ENCODE measurements at places on chromosomes 2 and 18. TPM values are rescaled to one million over a fixed set of nuclear protein-coding genes. Genes with fewer than 3 reads are reported as not detected.
A peak's percentile ranks its signal among the peaks of the same experiment; 100 is the strongest.

- no peak for DNase-seq
Measured at GRCh38 chr2:8144785-8145184, 537.1 kb upstream of the ID2 start.

- DNase-seq: no peak
Measured at GRCh38 chr2:36381993-36382392, 26.4 kb downstream of the CRIM1 start.

DNA sequence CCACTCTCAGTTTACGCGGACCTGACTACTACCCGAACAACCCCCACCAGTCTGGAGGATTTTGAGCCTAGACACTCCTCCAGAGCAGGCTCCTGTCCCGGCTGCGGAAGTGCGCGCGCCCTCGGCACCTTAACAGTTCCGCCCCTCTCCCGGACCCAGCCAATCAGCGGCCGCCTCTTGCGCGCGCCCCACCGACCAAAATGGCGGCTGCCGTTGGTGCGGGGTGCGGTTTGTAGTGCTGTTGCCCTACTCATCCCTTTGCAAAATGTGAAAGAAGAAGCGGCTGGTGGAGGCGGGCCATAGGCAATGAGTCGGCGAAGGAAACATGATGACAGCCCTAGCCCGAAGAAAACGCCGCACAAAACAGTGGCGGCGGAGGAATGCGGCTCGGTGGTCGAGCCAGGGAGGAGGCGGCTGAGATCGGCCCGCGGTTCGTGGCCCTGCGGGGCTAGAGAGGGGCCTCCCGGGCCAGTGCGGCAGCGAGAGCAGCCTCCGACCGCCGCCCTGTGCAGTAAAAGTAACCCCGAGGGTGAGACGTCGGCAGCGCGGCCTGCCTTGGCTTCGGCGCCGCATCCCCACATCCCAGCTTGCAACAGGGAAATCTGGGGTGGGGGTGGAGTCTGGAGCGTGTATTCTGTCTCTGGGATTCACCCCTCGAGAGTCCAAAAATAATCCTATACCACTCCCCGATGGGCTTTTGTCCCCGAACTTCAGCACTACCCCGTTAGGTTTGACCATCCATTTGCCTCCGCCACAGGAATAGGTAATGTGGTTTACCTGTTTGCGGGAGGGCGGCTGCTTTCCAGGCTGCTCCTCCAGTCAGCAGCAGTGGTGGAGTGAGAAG, at the start of gene ETAA1:
TSS of gene ETAA1 (plus strand) at position 191 of the 844 bp plus-strand sequence. CDS start at position 307, 116 bp downstream.
- DNase-seq: peak; percentile 97

GRCh38 chr2:127046579-127046978, 60.4 kb downstream of the BIN1 start:
- no peak for DNase-seq

GRCh38 chr2:236994361-236994760, 91.3 kb upstream of the COPS8 start:
- DNase-seq: no peak

- no peak for DNase-seq
Measured at GRCh38 chr2:216583147-216583546, 50.1 kb upstream of the IGFBP2 start.

DNA sequence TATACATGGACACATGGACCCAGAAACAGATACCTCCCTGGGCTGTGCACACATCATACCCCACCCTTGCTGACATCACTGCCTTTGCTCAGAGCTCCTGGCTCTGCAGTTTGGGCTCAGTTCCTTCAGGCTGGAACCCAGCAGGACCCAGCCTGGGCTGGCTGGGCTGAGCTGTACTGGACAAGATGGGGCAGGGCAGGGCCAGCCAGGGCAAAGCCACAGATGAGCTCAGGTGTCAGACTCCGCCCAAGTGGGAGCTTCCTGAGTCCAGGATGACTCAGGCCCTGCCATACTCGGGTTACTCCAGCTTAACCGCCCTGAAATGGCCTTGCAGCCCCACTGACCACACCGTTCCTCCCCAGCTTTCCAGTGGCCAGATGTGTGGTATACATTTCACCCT, 284.9 kb downstream of the OSR1 start:
- no peak for DNase-seq

DNA sequence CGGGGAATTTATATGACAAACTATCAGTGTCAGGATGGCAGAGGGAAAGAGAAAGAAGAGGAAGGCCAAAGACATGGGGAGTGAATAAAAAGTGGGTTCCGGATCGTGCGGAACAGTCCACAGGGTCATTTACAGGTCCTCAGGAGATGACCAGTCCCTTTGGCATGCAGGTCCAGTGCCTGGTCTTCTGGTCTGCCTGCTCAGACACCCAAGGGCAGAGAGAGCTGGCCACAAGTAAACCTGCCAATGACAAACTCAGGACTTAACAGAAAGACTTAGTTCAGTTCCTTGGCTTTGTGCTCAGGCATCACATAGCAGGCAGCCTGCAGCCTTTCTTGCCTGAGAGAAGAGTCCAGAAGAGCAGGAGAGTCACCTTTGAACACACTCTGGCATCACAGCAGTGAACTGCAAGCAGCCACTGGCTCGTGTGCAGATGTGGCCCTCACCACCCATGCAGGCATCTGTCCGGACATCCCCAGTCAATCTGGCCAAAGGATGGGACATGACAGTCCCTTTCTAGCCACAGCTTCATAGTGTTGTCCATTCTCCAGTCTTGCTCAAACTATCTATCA, 14.0 kb downstream of the TMEM127 start:
- peak; percentile 71 for DNase-seq

GRCh38 chr2:182636699-182637098, 79.4 kb upstream of the DNAJC10 start:
- no peak for DNase-seq

- no peak for DNase-seq
Measured at GRCh38 chr18:9825571-9826073, 60.2 kb upstream of the TXNDC2 start.

DNA sequence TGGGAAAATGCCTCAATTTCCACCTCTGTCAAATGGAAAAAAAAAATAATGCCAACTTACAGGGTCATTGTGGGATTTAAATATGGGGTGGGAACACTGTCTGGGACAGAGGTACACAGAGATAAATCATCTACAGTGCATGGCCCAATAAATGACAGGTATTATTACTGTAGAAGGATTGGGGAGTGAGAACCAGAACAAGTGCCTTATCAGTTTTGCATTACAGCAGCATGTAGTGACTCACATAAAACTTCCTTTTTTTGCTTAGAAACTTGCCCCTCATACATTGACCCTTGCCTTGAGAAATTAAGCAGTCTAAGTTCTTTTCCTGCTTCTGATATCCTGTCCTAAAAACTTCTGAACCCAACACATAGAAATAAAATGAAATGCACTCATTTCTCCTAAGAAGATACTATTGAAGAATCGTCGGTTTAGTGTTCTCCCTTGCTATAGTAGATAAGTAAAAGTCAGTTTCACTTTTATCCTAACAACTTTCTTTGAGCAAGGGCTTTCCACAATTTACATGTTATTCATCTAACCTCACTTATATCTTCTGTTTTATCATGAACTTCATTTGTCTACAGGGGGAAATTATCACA, 121.0 kb upstream of the HAAO start:
- DNase-seq: no peak

DNA sequence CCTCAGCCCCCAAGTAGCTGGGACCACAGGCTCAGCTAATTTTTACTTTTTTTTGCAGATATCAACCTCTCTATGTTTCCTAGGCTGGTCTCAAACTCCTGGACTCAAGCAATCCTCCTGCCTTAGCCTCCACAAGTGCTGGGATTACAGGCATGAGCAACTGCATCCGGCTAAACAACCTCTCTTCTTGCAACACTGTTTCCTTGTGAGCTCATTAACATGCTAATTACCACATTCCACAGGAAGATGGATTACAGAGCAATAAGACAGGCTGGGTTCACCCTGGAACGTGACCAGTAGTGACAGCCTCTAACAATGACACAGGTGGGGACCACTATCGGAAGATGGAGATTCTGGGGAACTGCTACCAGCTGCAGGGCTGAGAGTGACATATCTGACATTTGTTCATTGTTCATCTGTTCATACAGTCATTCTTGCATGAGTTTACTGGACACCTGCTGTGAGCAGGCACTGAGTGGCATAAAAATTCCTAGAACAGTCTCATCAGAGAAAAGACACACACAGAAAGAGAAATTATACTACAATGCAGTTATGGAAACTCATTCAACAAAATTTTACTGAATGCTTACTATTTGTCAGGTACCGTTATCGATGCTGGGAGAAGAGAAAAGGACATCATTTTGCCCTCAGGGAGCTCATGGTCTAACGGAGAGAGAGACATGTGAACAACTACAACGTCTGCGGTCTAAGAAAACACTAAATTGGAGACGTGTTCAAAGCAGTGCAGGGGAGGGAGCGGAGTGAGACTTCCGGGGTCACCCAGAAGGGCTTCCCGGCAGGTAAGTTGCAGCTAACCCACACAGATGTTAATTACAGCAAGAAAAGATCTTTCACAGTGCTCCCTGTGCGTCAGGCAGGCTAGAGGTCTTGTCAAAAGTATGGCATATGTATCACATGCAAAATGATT, 37.6 kb downstream of the PROC start:
- no peak for DNase-seq

DNA sequence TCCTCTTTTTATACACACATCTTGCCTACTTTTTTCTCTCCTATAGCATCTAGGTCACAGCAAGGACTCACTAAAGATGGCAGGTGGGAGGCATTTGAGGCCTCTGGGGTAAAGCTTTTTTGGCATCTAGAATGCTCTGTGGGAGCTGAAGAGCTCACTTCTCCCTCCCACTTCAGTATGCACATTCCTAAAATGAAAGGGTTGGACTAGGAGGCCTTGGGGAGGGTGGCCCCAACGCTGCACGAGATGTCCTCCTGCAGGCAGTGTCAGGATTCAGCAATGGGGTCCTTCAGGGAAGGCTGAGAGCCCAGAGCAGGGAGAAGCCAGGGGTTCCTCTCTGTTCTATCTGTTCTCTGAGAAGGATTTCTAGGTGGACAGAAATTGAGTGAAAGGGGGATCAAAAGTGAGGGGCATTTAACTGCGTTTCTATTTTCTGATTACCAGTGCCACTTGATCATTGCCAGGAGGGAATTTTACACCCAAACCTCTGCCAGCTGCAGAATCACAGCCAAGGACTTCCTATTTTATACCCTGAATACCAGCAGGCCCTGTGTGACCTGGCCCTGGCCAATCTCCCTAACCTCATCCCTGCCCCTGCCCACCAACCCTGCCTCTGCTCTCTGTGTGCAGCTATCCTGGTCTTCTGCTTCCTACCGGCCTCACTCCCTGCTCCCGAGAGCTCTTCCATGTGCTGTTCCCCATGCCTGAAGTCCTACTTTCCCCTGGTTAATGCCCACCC, 186.2 kb downstream of the CYP26B1 start:
- no peak for DNase-seq

- DNase-seq: no peak
Measured at GRCh38 chr2:50515638-50516037, 516.3 kb downstream of the NRXN1 start.

DNA sequence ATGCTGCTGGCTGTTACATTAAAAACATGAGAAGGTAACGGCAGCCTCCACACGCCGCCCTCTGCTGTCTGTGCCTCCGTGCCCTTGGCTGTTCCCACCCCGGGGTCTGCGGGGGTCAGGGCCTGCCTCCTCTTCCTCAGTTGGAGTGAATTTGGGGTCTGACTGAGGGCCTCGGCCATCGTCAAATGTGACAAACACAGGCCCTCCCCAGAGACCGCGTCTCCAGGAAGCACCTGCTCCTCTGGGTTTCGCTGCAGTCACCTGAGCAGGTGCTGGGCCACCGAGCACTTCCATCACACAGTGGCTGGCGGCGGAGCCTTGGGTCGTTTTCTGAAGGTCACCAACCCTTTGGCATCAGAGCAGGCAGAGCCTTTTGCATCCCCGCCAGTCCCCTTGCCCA, 70.9 kb downstream of the NFATC1 start:
- no peak for DNase-seq

DNA sequence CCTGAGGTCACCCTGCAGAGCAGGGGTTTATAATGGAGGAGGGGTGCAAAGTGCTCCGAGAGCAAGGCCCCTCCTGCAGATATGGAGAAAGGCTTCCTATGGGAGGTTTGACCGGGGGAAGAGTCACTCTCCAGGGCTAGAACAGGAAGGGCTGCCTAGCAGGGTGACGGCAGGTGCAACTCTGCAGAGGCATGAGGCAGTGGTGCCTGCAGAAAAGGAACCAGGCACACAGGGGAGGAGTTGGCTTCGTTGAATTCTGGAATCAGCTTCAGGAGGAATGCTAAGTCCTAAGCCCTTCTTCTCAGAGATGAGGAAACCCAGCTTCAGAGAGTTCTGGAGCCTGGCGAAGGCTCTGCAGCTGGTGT, 17.5 kb upstream of the HPCAL1 start:
- DNase-seq: no peak

DNA sequence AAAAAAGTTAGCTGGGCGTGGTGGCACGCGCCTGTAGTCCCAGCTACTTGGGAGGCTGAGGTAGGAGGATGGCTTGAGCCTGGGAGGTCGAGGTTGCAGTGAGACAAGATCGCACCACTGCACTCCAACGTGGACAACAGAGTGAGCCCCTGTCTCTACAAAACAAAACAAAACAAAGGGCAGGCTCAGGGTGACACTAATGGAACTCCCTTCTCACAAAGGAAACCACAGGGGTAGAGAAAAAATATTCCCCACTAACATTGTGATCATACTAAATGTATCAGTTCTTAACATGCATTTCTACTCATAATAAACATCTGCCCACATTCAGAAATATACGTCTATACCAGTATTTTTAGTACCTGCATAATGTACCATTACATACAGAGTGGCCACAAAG, 21.1 kb downstream of the STAM2 start:
- DNase-seq: no peak

DNA sequence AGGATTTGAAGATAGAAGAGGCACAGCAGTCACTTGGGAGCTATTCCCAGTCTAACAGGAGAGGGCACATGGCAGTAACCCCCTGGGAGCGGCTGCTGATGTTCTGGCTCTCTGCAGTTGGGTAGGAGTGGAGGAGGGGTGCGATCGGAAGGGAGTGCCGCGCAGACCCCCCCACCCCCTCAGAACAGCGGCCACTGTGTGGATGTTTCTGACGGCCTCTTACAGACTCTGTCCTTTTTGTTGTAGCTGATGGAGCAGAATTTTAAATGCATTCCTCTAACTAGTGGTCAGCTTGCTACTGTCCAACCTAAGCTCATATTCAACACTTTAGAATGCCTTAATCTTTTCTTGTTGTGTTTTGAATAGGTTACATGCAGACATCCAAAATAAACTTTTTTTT, 127.9 kb downstream of the AGAP1 start:
- no peak for DNase-seq

- no peak for DNase-seq
Measured at GRCh38 chr18:60898111-60898510, 435.1 kb upstream of the CDH20 start.

- DNase-seq: no peak
Measured at GRCh38 chr2:67048314-67048713, 348.8 kb upstream of the ETAA1 start.

UNC80 gene
- not detected for total RNA-seq

PCARE gene
- 0.05 TPM for total RNA-seq

ACVR1C gene
- total RNA-seq: 1.6 TPM

CROCC2 gene
- 2.3 TPM for total RNA-seq

KCNS3 gene
- 23.0 TPM for total RNA-seq

MPP4 gene
- not detected for total RNA-seq

LYPD1 gene
- 5.6 TPM for total RNA-seq

BCL11A gene
- 7.3 TPM for total RNA-seq

FAM110C gene
- total RNA-seq: 2.8 TPM

FBXO48 gene
- 1.5 TPM for total RNA-seq

FAM117B gene
- 10.5 TPM for total RNA-seq

YWHAQ gene
- total RNA-seq: 257 TPM

RPIA gene
- 18.5 TPM for total RNA-seq
